ENCODE measurements at places on chromosomes 7 and 10.

GRCh38 chr7:121410829-121411596, 14.9 kb upstream of the FAM3C start:
- no peak for DNase-seq

GRCh38 chr10:116655568-116655967, 34.8 kb downstream of the PNLIPRP2 start:
- no peak for DNase-seq

GRCh38 chr10:70518695-70519094, 40.1 kb downstream of the PALD1 start:
- DNase-seq = no peak

- no peak for DNase-seq
Observed at GRCh38 chr10:86113501-86113900, 253.1 kb downstream of the GRID1 start.

DNA sequence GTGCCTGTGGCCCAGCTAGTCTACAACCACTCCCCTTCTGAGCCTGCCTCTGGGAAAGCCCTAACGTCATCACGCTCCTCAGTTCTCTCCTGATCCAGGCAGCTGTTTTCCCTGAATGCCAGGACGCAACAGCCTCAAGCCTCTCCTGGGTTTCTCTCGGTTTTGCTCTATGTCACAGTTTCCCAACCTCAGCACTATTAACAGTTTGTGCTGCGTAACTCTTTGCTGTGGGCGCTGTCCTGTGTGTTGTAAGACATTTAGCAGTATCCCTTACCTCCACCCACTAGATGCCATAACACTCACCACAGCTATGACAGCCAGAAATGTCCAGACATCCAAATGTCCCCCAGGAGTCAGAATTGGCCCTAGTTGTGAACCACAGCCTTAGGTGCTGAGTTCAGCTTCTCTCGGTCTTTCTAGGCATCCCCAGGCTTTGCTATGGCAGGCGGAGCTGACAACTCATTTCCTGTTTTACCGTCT, 226.3 kb upstream of the NPVF start:
- no peak for DNase-seq

Data from thymus (tissue), 14 donors.